CD4-positive, alpha-beta T cell treated with Interleukin-12 subunit alpha and Interleukin-12 subunit beta, for 1 hour (primary cell): ENCODE measurements at places on chromosomes 7 and 10.

DNA sequence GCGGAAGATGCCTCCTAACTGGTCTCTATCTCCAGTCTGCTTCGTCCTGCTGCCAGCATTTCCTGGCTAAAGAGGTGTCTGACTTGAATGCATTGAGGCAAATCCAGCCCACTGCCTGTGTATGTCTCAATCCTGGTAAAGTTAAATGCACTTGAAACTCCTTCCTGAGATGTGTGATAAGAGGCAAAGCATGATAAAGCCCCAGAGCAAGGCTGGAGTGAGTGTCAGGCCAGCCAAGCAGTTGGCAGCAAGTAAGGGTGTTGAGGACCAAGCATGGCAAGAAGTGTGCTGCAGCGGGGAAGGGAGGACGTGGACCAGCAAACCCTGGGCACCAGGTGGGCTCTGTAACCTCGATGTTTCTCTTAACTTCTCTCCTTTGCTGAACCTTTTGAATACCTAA, 29.1 kb downstream of the LRRC18 start:
- DNase-seq, result no peak

- DNase-seq, result no peak
Observed at GRCh38 chr10:43728425-43728824, 79.7 kb upstream of the ZNF32 start.

GRCh38 chr7:102927312-102927933, 14.6 kb downstream of the LRRC17 start:
- no peak for DNase-seq

DNA sequence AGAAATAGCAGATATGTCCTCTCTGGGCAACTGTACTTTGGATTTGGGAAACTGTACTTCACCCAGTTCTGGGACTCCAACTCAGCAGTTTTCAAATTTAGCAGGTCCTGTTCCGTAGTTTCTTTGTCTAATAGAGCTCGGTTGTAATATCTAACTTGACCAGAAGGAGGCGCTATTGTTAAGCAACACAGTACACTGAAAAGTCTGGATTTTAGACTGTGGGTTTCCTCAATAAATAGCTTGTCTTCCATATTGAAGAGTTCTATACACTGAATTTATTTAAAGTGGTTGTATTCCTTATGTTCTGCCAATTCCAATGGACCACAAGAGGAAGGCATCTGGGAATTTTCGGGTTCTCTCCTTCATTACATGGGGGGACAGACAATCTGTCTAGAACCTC, 39.8 kb downstream of the ELFN1 start:
- no peak for DNase-seq

GRCh38 chr7:55043691-55044370, 25.0 kb downstream of the EGFR start:
- no peak for DNase-seq

DNA sequence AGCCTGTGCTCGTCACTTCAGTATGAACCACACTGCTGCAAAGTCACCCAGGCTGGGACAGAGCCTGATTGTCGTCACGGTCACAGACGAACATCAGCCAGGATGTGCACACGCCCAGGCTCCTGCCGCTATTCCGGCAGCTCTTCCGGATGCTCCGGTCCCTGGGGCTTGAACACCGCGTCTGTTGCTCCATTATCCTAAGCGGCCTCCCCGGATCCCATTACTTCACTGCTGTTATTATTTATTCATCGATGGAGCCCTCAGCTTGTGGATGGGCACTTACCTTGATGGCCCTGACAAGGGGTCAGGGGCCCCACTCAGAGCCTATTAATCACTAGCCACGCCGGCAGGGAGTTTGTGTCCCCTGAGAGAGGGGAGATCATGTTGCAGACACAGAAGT, 120.8 kb upstream of the PCBD1 start:
- DNase-seq, result no peak

GRCh38 chr10:116029826-116030225, 243.2 kb downstream of the GFRA1 start:
- no peak for DNase-seq

DNA sequence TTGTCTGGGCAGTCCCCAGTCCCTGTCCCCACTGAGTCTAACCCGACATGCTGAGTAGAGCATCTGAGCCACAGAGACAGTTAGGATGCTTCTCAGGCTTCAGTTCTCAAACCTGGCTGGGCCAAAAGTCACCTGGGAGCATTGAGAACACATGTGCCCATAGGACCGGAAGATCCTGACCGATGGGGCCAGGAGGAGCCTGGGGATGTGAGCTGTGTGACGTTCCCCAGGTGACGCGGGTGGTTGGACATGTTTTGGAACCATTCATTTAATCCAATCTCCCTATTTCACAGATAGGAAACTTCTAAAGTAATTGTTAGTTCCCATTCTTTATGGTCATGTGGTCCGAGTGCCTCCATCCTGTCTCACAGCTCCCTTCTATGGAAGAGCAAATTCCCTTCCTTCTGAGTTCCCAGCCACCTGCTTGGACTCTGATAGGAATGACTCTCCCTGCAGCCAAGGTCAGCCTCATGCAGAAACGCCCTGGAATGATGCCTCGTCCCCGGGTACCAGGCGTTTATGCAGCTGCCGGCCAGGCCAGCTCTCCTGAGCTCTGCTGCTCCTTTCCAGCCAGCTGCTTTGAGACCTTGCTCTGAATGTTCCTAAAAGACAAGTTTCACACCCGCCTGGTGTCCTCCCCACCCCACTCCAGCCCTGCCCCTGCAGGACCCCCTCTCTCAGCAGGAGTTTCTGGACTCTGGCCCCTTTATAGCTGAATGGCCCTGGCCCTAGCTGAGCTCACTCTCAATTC, 166.5 kb upstream of the RHEB start:
- DNase-seq, result no peak

GRCh38 chr10:21300551-21300950, 224.9 kb downstream of the SKIDA1 start:
- DNase-seq, result no peak

- no peak for DNase-seq
Observed at GRCh38 chr7:112868609-112869008, 78.4 kb upstream of the TMEM168 start.

DNA sequence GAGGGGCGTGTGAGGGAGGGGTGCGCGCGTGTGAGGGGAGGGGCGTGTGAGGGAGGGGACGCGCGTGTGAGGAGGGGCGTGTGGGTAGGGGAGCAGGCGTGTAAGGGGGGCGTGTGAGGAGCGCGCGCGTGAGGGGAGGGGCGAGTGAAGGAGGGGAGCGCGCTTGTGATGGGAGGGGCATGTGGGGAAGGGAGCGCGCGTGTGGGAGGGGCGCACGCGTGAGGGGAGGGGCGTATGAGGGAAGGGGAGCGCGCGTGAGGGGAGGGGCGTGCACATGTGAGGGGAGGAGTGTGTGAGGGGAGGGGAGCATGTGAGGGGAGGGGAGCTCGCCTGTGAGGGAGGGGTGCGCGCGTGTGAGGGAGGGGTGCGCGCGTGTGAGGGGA, 19.1 kb downstream of the MXI1 start:
- peak; percentile 90 for DNase-seq

DNA sequence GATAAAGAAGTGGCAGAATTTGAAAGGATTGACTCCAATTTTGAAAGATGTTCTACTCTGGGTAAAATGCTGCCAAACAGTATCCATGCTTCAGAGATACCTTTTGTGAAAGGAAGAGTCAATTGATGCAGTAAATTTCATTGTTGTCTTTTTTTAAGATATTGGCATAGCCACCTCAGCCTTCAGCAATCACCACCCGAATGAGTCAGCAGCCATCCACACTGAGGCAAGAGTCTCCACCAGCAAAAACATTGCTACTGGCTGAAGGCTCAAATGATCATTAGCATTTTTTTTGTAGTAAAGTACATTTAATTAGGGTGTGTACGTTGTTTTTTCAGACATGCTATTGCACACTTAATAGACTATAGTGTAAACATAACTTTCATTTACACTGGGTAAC, 31.7 kb upstream of the CYP26C1 start:
- no peak for DNase-seq

DNA sequence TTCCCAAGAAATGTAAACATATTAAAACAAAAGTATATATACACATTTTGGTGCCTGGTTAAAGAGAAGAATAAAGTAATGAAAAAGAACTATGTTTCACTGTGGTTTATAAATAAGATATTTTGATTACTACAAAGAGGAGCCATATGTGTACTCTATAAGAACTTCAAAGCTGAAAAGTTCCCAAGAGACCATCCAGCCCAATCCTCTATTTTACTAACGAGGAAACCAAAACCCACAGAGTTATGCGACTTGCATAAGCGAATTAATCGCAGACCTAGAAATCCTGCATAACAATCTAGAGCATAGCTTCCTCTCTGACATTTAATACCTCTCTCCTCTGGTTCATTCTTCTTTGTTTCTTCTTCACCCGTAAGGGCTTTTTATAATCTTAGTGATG, 937.1 kb downstream of the CNTNAP2 start:
- DNase-seq, result no peak

DNA sequence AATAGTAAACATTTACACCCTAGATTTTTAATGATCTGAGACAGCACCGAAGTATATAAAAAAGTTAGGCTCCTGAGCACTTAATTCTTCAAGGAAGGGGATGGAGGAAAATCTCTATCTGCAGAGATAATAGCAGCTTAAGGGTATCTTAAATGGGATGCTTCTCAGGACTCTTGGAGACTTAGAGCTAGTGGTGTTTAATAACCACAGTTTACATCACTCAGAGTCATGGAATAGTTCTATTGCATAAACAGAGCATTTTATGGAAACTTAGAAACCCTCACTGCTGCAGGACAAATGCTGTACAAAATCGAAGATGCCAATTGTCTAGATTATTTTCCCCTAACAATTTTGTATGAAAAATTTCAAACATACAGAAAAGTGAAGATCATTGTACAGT, 398.9 kb upstream of the GALNT17 start:
- no peak for DNase-seq

- no peak for DNase-seq
Observed at GRCh38 chr7:1849351-1850041, 179.4 kb downstream of the ELFN1 start.

- no peak for DNase-seq
Observed at GRCh38 chr7:84495128-84495527, 300.5 kb upstream of the SEMA3A start.

DNA sequence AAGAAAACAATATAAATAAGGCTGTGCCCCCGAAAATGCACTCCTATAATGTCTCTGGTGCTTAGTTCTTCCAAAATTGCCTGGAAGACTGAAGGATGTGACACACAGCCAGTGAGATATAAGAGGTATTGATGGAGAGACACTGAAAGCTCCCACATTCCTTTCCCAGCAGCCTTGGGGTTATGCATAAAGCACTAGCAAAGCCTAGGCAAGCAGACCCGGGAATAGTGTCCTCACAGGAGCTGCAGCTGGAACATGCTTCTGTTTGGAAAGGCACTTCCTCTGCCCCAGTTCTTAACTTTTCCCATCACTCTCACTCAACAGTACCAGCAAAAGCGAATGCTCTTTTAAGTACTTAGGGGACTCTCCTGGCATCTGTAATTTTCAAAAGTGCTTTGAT, 178.0 kb downstream of the AMPH start:
- DNase-seq, result no peak

GRCh38 chr10:50857579-50857978, 27.8 kb downstream of the A1CF start:
- no peak for DNase-seq

DNA sequence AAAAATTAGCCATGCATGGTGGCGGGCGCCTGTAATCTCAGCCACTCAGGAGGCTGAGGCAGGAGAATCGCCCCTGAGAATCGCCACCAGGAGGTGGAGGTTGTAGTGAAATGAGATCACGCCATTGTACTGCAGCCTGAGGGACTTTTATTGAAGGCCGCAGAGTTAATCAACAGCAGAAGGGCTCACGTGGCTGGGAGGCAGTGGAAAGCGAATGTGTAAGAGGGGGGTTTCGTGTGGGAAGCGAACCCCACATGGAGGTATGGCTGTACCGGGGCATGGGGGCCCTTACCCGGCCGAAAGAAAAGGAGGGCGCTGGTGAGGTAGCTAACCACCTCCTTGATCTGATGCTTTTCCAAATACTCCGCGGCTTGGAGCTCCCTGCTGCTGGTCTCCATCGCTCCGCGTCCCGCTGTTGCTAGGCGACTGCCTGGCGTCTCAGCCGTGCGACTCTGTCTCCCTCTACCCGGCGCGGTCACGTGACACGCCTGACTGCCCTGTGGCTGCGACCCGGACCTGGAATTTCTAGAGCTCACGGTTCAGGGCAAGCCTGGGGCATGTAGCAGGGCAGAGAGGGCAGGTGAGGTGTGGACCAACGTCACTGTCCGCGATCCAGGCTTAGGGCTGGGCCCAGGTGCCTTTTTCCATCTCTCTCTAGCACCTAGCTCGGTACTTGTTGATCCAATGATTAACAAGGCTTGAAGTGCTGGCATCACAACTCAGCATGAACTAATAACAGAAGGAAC, at the start of gene EFCAB10:
TSS of gene EFCAB10 (minus strand) at position 428 of the 746 bp plus-strand sequence. CDS start at position 398, 30 bp downstream.
- DNase-seq, result peak; percentile 27

DNA sequence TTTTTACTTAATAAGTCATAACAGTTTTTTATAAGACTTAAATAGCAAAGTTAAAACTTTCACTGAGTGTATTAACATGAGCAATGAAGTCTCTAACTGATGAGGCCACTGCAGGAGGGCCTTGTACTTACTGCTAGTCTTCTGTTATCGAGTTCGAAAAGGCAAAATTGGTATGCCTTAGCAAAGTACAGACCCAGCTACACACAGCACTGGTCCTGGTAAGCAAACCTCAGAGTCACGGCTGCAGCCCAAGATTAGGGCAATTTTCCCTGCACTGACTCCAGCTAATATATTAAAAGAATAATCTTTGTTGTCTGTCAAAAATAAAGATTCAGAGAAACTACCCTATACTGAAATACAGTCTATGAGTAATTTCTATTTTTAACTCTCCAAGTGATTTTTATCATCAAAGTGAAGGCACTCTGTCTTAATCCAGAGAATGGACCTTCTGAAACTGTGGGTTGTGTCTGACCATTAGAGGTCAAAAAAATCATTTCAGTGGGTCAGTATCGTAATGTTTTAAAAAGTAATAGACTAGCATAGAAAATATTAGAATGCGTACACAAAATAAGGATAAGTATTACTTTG, 85.7 kb downstream of the HBP1 start:
- no peak for DNase-seq

DNA sequence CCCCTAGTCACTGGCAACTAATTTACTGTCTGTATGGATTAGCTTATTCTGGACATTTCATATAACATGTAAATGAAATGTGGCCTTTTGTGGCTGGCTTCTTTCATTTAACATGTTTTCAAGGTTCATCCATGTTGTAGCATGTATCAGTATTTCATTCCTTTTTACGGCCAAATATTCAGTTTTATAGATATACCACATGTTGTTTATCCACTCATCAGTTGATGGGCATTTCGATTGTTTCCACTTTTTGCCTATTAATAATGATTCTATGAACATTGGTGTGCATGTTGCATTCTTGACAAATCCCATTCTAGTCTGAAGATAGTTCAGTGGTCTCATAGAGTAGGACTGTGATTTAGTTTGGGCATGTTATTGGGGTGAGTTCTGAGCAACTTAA, 12.6 kb downstream of the CNNM2 start:
- no peak for DNase-seq
